ENCODE measurements at places on chromosomes 7 and 10. TPM values are rescaled to one million over a fixed set of nuclear protein-coding genes. Genes with fewer than 3 reads are reported as not detected.
A peak's percentile ranks its signal among the peaks of the same experiment; 100 is the strongest.

- DNase-seq: no peak
Measured at GRCh38 chr10:112335111-112335867, 38.6 kb upstream of the ACSL5 start.

- DNase-seq: no peak
Measured at GRCh38 chr10:44233561-44234482, 151.1 kb downstream of the CXCL12 start.

- no peak for DNase-seq
Measured at GRCh38 chr10:11919271-11919670, 96.1 kb downstream of the PROSER2 start.

DNA sequence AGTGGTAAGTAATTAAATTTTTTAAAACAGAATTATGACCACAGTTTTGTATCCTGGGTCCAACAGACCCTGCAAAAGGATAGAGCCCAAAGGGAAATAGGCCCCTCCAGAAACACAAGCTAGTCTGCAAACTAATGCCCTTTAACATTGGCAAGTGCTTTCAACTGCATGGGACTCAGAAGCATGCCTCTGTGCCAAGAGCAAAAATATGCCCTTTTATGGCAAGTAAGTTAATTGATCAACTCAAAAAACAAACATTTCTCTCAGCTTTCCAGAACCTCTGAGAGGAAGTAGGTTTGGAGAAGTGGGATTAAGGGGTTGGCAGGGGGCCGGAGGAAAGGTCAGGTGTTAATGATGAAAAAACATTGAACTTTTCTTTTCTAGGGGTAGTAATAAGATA, 186.6 kb upstream of the PRSS1 start:
- DNase-seq: no peak

DNA sequence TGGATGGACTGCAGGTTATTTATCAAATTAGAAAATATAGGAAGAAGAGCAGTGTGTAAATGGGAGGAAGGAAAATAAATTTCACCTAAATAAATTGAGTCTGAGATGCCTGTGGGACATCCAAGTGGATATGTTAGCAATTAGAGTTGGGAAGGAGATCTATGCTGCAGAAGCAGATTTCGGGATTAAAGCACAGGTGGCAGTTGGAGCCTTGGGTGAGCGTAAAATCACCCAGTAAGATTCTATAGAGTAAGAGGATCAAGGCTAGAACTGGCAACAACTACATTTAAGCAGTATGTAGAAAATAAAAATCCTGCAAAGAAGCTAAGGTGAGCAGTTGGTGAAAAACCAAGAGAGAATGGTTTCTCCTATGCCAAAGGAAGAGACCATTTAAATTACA, 8.4 kb downstream of the TRIM4 start:
- DNase-seq: no peak

GRCh38 chr10:77946084-77946483, 19.5 kb upstream of the DLG5 start:
- peak; percentile 17 for DNase-seq

DNA sequence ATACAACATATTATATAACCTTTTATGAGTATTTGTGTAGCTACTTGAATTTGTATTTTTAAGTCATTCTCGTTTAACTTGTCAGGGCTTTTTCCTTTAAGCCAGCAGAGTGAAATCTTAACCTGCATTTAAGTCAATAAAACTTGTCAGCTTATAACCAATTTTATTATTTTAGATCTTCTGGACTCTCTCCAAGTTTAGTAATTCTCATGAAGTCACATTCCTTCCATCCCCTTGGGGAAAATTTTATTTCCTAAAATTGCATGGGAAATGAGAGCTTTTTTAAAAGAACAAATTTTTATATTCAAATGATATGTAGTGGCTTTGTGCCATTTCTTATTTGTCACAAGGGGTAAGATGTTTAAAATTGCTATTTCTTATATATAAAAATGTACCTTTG, 74.0 kb downstream of the SEPTIN7 start:
- no peak for DNase-seq

DNA sequence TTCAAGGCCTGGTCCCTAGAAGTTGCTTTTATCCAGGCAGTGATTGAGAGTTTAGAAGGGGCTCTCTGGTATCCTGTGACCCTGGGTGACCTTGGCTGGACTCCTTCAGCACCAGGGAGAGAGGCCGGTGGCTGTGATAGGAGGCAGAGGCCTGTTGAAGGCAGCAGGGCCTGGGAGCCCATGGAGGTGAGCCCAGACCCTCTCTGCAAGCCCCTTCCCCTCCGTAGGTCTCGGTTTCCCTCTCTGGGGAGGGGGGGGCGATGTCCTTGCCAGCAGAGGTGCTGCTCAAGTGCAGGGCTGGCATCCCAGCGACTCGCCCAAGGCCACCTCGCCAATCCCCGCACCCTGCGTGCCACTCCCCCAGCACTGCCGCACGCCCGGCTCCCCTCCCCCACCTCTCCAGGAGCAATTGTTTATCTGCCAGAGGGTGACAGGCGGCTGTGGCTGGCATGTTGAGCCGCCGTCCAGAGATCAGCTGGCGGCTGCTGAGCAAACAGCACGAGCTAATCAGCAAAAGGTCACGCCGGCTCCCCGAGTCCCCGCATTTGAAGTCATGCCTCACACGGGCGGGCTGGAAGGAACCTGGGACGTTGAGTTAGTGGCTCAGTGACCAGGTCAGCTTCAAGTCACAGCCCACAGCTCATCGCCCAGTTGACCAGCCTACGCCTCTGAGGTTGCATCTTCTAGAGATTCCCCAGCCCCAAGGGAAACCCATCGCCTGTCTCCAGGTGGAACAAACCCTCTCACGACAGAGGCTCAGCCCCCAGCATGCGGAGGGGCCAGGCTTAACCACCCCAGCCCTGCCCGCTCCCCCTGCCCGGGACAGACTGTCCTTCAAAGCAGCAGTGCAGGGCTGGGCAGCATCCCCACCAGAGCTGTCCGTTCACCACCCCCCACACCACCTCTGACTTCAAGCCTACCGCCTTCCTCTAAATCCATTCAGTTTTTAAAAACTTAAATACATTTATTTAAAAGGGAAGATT, 43.7 kb downstream of the ELFN1 start:
- no peak for DNase-seq

- no peak for DNase-seq
Measured at GRCh38 chr10:116001262-116001857, 271.6 kb downstream of the GFRA1 start.

DNA sequence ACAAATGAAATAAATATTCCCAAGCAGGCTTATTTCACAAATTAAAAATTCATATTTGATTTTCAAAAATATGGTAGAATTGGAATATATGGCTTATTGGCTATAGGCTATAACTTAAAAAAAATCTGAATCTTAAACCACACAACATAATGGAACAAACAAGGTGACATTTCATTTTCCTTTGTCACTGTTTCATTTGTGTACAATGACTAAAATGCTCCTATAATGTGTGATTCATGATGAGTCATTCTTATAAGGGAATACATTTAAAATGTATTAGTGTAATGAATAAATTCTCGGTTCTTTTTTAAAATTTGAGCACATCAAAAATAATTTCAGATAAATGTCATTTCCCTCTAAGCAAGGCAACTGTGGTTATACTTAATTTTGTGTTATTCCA, 148.0 kb upstream of the ANK3 start:
- DNase-seq: no peak

RASA4B gene
- total RNA-seq: not detected
